ENCODE measurements at places on chromosomes 7 and 10.

DNA sequence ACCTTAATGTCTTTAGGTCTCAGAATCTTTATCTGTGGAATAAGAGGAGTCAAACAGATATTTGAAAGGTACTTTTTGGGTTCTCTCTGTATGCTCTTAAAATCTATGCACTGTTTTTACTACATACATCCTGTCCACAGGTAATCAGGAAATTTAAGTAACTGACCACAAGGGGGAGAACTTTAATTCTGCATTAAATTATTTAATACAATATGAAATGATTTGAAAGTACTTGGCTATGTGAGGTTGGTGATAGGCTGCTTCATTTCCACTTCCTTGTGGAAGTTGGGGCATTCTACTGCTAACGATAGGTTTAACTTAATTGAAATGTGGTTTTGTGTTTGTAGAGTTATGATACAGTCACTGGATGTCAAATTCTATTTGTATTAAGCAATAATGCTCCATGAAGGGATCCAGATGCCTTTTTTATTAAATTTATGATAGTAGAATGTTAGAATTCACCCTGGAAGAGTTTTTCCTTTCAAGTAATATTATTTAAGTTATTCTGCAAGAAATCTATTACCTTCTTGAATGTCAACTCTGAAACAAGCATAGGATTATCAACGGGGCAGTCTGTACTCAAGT lies 6.0 kb downstream of the TEX47 start:
- no peak for DNase-seq

- no peak for DNase-seq
Measured at GRCh38 chr7:20539201-20539600, 76.3 kb upstream of the ABCB5 start.

GRCh38 chr7:46301677-46302076 lies 380.6 kb upstream of the IGFBP3 start:
- DNase-seq, result no peak

- no peak for DNase-seq
Measured at GRCh38 chr7:108869070-108869469, 299.4 kb downstream of the DNAJB9 start.

DNA sequence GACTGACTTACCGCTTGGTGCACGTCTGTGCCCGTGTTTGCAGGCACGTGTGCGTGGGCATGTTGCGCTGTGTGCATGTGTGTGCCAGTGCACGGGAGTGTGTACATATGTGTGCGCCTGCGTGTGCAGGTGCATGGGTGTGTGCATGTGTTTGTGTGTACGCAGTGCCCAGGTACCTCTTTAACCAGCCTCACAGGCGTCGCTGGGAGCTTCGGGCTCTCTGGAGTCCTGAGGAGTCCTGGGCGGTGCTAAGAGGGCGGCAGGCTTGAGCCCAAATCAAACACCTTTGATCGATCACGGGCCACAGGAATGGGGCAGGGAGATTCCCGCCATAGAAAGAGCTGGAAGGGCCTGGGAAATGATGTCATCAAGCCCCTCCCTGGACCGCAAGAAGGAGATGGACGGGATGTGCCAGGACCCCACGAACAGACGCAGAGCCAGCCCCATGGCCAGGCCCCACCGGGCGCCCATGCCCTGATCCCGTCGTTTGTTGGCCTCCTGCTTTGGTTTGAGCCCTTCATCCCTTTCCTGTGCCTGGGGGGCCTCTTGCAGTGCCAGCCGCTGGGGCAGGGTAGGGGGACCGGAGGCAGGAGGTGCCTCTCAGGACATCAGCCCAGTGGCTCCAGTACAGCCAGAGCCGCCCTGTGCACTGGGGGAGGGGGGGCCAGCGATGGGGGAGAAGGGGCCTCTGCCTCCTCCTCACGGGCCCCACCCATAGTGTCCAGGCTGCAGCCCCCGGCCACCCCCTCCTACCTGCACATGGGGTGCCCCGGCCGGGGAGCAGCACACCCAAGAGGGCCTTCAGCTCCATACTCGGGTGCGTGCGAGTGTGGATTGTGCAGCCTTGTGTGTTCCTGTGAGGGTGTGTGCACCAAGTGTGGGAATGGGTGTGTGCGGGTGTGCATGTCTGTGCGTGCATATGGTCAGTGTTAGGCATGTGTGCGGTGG lies 5.8 kb downstream of the KNDC1 start:
- no peak for DNase-seq

GRCh38 chr7:18200266-18200665 lies 172.6 kb upstream of the PRPS1L1 start:
- DNase-seq, result no peak
